ENCODE measurements at places on chromosomes 1 and 21. TPM values are rescaled to one million over a fixed set of nuclear protein-coding genes. Genes with fewer than 3 reads are reported as not detected.

DNA sequence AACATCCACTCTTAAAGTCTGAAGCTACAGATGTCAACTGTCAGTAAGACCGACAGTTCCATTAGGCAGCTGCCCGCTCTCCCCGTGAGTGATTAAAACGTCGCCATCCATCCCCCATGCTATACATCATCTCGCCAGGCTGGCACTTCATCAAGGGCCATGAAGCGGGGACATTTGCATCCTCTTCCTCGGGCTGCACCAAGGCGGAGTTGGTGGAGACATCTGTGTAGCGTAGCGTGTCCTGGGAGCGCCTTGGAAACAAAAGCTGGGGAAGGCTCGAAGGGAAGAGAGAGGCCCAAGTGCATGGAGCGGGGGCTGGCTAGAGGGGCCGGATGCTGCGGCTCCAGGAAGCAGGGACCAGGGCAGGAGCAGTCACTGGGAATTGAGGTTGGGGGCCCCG lies 250.1 kb downstream of the KAZN start:
- no peak for DNase-seq

The ERICH3 gene
- total RNA-seq = 0.29 TPM

GRCh38 chr1:168127503-168127902 lies 9.2 kb downstream of the GPR161 start:
- no peak for DNase-seq

DNA sequence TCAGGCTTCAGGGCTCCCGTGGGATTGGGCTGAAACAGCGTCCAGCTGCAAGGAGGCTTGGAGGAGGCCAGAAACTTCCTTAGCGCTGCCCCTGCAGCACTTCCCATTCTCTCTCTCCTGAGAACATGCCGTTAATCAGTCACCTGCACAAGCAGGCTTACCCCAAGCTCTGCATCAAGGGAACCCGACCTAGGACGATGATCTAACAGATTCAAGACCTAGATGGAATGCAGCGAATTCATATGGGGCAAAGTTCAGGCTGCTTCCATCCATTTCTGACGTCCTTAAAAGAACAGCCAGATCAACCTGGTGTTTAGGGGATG lies 114.1 kb downstream of the ERG start:
- no peak for DNase-seq

GRCh38 chr1:166155108-166155507 lies 11.7 kb downstream of the FAM78B start:
- DNase-seq = no peak

The TAL1 gene
- 0.46 TPM for total RNA-seq

GRCh38 chr1:29441916-29442668 lies 205.8 kb downstream of the PTPRU start:
- DNase-seq = no peak

- no peak for DNase-seq
Observed at GRCh38 chr1:229993060-229993459, 74.0 kb upstream of the GALNT2 start.

DNA sequence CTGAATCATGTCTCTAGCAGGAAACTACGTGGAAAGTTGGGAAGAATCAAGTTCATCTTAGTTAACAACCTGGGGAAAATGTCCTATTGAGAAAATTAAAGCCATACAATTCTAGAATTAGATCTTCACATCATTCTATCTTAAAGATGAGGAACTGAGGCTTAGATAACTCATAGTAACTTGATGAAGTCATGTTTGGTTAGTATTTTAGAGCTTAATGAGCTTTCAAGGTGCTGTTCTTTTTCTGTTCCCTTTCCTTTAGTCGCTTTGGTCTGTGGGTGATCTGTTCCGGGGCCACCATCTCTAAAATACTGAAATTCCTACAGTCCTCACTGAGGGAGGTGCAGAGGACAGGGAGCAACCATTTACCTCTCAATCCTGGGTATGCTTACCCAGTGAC lies 4.3 kb upstream of the GLUL start:
- DNase-seq = no peak

- DNase-seq = no peak
Observed at GRCh38 chr1:110360431-110360830, 21.3 kb downstream of the RBM15 start.

DNA sequence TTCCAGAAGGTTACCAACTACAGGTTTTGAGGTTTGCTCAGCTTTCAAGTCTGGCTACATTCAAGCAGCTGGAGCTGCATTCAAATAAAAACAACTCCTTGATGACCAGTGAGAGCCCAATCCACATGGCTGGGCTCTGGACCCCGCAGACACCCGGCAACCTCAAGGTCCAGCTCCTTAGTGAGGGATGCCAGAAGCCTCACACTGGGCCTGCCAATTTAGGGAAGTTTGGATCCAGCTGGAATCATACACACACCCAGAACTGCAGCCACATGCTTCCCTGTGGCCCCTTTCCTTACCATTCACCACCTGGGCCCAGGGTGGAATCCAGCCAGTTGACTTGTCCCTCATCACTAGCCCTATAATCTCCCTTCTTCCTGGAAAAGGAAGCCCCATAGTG lies 123.7 kb downstream of the UBE2U start:
- no peak for DNase-seq

DNA sequence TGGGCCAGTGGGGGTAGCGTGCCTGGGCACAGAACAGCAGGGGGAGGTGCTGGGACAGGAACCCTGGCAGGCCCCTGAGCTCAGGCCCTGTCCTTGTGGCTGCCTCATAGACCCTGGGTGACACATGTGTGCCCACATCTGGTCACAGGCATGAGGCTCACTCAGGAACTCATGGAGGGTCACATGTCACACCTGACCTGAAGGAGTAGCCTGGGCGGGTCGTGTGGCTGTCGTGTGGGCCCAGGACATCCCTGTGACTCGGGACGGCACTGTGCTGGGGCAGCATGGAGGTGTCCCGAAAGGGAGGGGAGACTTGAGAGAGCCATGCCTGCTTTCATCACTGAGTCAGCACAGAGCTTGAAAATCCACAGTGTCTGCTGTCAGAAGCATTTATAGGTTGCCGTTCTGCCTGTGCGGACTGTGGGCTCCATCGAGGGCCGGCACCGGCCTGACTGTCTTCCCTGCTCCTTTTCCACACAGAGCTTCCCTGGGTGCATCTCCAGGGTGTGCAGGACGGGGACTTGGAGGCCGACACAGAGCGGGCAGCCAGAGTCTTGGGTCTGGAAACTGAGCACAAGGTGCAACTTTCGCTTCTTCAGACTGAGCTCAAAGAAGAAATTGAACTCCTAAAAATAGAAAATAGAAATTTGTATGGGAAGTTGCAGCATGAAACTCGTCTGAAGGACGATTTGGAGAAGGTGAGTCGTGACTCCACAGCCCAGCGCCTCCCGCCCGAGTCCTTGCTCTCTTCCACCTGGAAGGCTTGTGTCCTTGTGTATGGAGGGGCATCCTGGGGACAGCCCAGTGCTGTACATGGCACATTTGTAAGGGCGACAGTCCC lies 32.8 kb downstream of the PCNT start:
- DNase-seq = no peak

DNA sequence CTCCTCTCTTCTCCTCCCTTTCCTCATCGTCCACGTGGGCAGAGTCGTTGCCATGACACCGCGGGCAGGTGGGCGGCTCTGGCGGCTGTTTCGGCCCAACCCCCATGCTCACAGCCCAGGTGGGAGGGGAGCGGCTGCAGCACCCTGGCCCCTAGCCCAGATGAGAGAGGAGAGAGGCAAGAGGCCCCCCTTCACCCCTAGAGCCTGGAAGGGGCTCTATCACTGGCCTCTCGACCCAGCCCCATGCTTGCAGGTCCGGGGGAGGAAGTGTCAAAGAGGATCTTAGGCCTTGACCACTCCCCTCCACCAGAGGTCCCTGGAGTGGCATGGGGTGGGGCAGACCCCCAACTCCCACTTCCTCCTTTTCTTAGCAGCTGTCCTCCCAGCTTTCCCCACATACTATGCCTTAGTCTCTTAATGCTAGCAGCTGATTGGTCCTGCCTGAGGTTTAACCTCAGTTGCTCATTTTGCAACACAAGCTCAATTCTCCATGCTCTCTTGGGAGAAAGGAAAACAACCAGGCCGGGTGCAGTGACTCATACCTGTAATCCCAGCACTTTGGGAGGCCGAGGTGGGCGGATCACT lies 10.4 kb downstream of the DLGAP3 start:
- DNase-seq = no peak

DNA sequence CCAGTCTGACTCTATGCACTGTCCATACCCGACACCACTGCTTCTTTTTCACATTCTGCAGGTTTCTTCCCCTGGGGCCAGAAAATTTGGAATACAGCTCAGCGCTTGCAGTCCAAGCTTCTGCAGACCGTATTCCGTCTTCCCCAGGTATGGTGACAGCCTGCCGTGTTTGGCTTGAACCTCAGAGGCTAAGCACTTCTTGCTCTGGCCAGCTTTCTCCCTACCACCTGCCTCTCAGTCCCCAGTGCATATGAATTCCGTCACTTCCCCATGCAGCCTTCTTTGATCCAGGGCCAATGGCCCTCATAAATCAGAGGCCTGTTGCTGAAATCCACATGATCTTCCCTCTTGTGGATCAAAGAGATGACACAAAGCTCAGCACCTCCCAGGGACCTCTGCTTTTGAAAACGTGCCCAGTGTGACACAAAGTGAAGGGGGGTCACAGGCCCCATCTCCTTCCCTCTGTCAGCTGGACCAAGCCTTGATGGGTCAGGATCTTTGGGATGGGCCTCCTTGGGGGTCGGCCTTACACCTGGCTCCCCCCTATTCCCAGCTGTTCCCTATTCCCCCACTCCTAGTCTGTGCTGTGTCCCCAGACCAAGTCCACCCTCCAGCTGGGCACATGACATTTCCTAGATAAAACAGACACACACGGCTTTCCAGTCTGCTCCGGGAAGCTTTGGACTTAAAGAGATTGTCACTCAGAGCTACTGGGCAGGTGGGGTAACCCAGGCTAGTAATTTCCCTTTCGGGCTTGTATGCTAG lies 66.6 kb downstream of the HMGB4 start:
- no peak for DNase-seq

Data from pancreas (tissue), 10 donors.